KG1 (cell line): ENCODE measurements at places on chromosomes 3 and 15.

DNA sequence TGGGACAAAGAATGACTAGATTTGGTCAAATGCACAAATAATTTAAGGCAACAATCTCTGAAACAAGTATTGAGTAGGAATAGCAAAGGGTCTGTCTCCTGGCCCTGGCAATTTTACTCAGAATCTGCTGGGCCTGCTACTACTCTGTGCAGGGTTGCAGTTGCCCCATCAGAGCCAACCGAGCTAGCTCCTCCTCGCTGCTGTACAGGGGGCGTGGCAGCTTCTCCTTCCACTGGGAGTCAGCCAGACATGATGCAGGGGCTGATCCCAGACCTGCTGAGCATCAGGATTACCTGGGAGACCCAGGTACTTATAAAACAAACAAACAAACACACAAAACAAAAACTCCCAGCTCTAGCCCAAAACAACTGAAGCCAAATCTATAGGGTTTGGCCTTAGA is 30.5 kb upstream of the PXYLP1 start:
- no peak for DNase-seq

GRCh38 chr3:143786219-143787191 is 61.8 kb downstream of the SLC9A9 start:
- DNase-seq, result no peak

- DNase-seq, result no peak
Observed at GRCh38 chr3:78410077-78410476, 1357.7 kb downstream of the ROBO1 start.

DNA sequence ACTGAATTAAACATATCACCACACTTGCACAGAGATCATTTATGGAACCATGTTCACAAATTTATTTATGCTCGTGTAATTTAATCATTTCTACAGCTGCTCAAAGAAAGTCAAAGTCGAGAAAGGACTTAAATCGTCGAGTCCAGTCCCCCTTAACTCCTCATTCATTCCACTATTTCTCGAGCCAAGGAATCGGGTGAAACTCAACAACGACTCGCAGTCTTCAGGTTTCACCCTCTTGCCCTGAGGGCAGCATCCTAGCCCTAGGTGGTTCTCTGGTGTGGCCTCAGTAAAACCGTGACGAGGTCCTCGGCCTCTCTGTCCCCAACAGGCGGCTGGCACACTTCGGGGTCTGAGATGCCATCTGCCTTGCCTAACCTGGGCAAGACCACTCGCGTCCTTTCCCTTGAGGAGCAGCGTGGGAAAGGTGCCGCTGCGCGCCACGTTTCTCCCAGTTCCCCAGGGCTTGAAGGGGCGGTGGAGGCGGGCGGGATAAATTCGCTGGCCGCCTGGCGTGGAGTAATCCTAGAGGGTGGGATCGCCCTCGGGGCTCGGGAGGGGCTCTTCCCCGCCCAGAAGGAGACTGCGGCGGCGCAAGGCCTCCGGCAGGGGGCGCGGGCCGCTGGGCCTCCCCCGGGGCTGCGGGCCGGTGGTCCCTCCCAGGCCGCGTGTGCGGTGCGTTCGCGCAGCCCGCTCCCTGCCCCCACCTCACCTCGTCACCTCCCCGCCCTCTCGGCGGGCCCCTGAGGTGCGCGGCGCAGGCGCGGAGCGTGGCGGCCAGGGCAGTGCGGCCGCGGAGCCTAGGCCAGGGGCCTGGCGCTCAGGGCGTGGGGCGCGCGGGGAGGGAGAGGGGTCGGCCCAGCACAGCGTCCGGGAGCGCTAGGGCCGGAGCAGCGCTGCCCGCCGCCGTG is at the start of gene ZNF639:
ZNF639 (plus strand) TSS at position 746 of the 911 bp plus-strand sequence. CDS start 5,263 bp downstream, outside the sequence.
- DNase-seq, result peak; percentile 73

DNA sequence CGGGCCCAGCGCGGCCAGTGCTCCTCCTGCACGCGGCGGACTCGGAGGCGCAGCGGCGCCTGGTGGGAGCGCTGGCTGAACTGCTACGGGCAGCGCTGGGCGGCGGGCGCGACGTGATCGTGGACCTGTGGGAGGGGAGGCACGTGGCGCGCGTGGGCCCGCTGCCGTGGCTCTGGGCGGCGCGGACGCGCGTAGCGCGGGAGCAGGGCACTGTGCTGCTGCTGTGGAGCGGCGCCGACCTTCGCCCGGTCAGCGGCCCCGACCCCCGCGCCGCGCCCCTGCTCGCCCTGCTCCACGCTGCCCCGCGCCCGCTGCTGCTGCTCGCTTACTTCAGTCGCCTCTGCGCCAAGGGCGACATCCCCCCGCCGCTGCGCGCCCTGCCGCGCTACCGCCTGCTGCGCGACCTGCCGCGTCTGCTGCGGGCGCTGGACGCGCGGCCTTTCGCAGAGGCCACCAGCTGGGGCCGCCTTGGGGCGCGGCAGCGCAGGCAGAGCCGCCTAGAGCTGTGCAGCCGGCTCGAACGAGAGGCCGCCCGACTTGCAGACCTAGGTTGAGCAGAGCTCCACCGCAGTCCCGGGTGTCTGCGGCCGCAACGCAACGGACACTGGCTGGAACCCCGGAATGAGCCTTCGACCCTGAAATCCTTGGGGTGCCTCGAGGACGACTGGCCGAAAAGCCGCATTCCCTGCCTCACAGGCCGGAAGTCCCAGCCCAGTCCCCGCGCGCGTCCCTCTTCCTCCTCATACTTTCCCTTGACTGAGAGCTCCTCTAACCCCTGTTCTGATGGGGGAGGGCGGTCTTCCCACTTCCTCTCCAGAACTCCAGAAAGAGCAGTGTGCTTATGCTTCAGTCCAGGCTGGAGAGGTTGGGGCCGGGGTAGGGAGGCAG is 1.4 kb upstream of the IL17RC start:
- DNase-seq, result no peak

- no peak for DNase-seq
Observed at GRCh38 chr3:186751480-186751879, 31.9 kb upstream of the EIF4A2 start.

GRCh38 chr3:48423883-48424695 is 5.8 kb downstream of the PLXNB1 start:
- DNase-seq, result no peak

GRCh38 chr3:123449997-123450604 is 1.2 kb upstream of the ADCY5 start:
- no peak for DNase-seq

- no peak for DNase-seq
Observed at GRCh38 chr3:133077688-133078087, 39.5 kb downstream of the TMEM108 start.

DNA sequence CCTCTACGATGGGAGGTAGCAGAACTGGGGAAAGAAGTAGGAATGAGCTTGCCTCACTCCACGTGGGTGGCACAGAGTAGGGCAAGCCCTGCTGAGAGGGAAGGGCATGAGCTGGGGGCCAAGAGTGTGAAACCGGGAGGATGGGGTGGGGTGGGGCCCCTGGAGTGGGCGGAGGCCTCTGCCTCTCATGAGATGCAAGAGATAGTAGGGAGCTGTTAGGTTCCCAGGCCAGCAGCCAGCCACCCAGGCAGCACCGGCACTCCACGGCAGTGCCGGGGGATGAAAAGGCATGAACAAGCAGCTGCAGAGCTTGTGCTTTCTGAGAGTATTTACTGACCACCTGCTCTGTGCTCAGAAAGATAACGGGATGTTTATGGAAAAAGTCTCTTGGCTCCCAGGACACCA is 24.4 kb upstream of the PLA2G4E start:
- no peak for DNase-seq

- DNase-seq, result no peak
Observed at GRCh38 chr3:30340500-30340899, 265.9 kb upstream of the TGFBR2 start.

DNA sequence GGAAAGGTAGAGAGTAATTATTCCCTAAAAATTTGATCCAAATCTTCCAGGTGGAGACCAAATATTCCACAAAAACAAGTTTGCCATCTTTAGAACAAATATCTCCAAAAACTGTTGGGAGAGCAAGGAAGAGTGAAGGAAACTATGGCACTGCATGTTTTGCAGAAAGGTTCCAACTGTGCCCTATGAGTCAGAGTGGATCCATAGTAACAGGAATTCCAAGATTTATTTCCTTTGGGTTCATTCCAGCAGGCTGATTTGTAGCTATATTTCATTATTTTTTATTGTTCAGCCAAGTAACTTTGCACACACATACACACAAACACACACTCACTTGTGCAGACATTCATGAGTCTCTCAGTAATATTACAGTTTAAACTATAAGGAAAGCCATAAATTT is 459.7 kb upstream of the EPHA6 start:
- no peak for DNase-seq

GRCh38 chr3:10950476-10951294 is 41.9 kb upstream of the SLC6A1 start:
- DNase-seq, result no peak

DNA sequence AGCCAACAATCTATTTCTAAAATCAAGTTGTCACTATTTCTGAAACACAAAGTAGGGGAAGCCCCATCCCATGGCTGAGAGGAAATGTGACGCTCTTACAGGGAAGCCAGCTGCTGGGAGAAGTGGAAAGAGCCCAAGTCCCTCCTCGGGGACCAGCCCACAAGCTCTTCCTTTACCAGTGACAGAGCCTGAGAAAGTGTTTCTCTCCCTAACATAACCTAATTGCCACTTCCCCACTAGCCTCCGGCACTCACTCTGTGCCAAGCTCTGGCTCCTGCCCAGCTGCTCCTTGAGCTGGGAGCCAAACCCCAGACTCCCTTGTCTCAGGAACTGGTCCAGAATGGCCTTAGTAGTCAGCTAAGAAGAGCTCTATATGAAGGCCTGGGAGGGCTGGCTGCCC is 42.9 kb downstream of the TNFAIP8L3 start:
- DNase-seq, result no peak

- DNase-seq, result no peak
Observed at GRCh38 chr15:26639966-26640365, 132.9 kb downstream of the GABRB3 start.

- no peak for DNase-seq
Observed at GRCh38 chr3:58068122-58068809, 60.0 kb downstream of the FLNB start.

GRCh38 chr3:133881939-133882825 is 13.5 kb downstream of the RAB6B start:
- no peak for DNase-seq

GRCh38 chr3:15557511-15557946 is 36.0 kb upstream of the COLQ start:
- DNase-seq, result peak; percentile 77

DNA sequence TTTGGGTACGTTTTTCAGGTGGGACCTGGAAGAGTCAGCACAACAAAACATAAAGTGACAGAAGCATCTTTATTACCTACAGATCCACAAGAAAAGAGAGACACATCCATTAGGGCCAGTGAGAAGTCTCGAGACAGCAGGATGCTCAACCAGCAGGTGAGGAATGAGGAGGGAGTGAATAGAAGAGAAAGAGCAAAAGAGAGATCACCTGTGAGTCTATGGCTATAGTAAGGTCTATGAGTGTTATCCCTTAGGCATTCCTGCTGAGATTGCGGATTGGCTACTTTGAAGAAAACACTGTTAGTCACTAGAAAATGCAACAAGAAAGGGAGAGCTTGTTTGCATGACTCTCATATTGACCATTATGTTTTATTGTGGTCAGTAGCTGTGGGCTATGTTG is 1556.2 kb upstream of the GBE1 start:
- no peak for DNase-seq

GRCh38 chr15:28191832-28192231 is 92.7 kb upstream of the OCA2 start:
- no peak for DNase-seq

DNA sequence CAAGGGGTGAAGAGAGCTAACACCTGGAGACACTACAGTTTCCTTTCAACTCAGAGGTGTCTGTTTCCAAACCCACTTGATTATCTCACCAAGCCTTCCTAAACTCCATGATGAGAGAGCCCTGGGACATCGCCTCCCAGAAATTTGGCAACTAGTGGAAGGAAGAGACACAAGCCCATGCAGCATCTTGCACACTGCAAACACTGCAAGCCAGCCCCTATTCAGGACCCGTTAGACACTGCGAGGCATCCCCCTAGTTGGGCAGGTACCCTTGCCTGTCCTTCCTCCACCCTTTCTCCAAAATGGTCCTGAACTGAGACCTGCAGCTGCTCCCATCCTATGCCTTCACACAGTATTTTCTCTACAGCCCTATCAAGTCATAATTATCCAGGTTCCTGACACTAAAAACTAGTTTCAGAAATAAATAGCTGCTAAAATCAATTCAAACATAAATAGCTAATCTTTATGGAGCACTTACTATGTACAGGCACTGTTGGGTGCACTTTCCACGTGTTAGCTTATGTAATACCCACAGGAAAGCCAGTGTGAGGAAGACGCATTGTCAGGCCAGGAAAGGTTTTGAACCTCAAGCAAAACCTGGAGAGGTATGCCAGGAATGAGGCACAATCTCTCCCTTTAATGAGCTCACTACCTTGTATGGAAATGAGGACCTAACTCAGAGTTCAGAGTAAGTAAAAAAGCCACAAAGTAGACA is 2.8 kb downstream of the MAGI1 start:
- no peak for DNase-seq

DNA sequence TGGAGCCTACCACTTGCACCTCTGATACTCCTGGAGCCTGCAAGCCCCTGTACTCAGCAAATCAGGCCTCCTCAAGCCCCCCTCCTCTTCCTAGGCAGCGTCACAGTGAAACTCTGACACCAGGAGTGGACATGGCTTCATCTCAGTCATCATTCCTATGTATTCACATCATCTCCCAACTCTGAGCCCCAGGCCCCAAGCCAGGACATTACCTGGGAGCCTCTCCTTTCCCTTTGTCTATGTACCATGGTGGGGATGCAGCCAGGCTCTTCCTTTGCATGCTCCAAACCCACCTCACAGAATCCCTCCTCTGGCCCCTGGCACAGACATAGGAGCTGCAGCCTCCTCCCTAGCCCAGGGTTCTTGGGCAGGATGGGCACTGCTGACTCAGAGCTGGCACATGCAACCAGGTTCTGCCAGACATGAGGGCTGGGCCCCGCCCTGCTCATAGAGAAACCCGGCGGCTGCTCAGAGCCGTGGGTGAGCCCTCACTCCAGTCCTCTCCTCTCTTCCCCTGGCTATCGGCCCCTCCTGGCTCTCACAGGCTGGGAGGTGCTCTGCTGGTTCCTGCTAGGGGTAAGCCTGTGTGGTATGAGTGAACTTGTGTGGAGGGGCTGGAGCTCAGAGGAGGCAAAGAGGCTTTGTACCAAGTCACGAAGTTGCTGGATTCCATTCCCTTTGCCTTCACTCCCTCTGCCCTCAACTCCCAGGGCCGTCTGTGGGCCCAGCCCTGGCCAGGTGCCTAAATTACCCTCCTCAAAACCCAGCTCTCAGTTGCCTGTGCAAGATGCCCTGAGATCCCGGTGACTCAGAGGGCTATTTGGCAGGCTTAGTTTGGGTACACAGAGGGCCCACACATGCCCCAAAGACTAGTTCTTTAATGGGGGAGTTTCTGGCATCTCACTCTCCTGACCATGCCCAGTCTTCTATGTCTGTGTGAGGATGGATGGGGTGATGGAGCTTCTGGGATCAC is 1.9 kb upstream of the PLCD1 start:
- no peak for DNase-seq

DNA sequence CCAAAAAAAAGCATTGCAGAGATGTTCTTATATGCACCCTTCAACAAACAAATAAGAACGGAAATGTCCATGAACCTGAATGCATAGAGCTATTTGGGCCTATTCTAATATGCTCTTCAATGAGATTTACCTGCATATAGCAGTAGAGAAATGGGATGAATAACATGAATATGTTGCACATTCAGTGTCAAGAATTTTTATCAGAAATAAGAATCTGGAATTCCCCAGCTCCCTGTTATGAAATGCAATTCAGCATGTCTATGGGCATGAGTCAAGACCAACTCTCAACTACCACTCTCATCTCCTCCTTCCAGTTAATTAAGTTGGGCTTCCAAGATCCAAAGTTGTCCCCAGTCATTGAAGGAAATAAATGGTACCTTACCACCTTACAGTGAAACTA is 133.7 kb upstream of the ALCAM start:
- DNase-seq, result no peak

GRCh38 chr3:87410110-87410509 is 133.7 kb upstream of the POU1F1 start:
- DNase-seq, result no peak
